ENCODE measurements at places on chromosomes 13 and 19.

DNA sequence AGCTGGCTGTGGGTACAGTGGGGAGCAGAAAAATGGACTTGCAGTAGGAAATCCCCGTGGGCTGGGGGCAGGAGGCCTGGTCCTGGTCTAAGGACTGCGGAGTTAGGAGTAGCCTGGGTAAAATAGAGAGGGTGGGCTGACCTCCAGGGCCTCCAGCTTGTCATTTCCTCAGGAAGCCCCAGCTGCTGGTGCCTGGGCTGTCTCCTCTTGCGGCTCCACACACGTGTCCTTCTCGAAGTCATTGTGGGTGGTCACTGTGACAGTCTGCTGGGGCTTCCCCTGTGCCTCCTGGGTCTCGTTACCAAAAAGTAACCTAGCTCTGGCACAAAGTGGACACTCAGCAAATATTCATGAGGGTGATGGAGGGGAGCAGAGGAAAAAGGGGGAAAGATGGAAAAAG lies 259.7 kb downstream of the FGF9 start:
- DNase-seq = no peak

DNA sequence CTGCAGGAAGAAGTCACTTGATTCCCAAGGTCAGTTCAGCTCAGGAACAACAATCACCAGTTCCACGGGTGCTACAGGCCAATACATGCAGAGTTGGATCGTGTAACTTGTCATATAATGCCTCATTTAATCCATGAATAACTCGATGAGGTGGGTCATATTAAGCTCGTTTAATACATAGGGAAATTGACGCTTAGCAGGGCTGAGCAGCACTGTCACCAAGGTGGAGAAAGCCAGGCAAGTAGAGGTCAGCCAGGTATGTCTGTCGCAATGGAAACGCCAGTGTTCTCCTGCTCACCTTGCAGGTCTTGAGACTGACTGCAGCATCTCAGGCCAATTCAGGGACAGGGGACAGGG lies 52.3 kb downstream of the CCDC70 start:
- DNase-seq = no peak

DNA sequence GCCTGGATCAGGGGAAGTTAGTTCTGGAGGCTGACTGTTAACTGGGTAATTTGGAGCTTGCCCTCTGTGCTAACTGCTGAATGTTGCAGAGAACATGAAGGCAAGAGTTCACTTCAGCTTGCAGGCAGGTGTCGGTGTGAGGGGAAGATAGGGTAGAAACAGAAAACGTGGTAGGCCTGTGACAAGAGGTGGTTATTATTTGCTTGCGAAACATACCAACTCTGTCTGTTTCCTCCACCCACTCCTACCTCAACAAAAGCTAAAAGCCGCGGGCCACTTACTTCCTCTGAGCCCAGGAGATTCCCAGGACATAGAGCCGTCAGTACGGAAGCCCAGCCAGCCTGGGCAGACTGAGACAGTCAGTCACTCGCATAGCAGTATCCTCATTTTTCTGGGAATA lies 119.2 kb upstream of the ABCC4 start:
- no peak for DNase-seq

DNA sequence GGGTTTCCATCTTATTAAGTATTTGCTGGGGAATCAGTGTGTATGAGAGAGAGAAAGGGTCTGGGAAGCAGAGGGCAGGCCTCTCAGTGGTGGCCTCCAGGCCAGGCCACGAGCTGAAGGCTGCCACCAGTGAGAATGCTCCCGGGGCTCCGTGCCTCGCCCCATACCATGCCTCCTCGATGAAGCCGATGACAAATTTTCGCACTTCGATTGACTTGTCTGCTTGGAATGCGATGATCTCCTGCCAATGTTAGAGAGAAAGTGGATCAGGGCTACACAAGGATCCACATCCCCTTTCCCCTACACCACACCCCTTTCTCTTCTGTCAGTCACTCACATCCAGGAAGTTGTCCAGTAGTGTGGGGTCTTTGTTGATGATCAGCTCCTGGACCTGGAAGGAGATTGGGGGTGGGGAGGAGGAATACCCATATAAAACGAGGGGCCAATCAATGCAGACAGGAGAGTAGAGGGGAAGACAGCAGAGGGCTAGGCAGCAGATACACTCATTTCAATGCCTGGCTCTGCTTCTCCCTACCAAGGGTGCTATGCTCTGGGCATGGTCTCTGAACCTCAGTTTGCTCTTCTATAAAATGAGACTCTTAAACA lies 10.7 kb downstream of the SYMPK start:
- no peak for DNase-seq

- no peak for DNase-seq
Observed at GRCh38 chr19:4052114-4052992, 14.3 kb downstream of the ZBTB7A start.

DNA sequence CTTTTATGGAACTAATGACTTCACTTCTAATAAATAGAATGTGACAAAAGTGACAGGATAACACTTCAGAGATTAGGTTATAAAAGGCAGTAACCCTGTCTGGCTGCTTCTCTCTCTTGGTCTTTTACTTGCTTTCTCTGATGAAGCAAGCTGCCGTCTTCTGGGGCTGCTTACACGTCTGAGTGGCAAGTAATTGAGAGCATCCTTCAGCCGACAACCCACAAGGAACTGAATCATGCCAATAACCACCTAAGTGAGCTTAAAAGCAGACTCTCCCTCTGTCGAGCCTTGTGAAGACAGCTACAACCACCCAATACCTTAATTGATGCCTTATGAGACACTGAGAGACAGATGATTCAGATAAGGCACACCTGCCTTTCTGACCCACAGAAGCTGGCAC lies 1091.2 kb downstream of the SLITRK1 start:
- DNase-seq = no peak

GRCh38 chr13:40399756-40400155 lies 266.7 kb downstream of the FOXO1 start:
- DNase-seq = no peak
